Mononuclear cell (primary cell): ENCODE measurements at places on chromosomes 16 and 17. TPM values are rescaled to one million over a fixed set of nuclear protein-coding genes. Genes with fewer than 3 reads are reported as not detected.

SLC6A4 gene
- total RNA-seq, result 1.4 TPM

CCL2 gene
- total RNA-seq, result 2.2 TPM

MYL4 gene
- total RNA-seq, result not detected

PTGES3L gene
- total RNA-seq, result 0.31 TPM

BCAR1 gene
- total RNA-seq, result 0.10 TPM

PRR29 gene
- 0.21 TPM for total RNA-seq
